ENCODE measurements at places on chromosomes 16 and 17. TPM values are rescaled to one million over a fixed set of nuclear protein-coding genes. Genes with fewer than 3 reads are reported as not detected.

Gene CBFA2T3
- 0.14 TPM for total RNA-seq

Gene IRX5
- total RNA-seq, result 0.51 TPM

Gene SPAG9
- 122 TPM for total RNA-seq

Gene SAMD14
- total RNA-seq, result 5.1 TPM

Gene HS3ST6
- total RNA-seq, result not detected

Gene PYCARD
- total RNA-seq, result 101 TPM

Gene SKAP1
- 0.17 TPM for total RNA-seq

Gene ZPBP2
- not detected for total RNA-seq

Gene RCVRN
- not detected for total RNA-seq

Gene SPAG5
- 47.7 TPM for total RNA-seq

Gene CLEC19A
- not detected for total RNA-seq

Gene TEKT3
- total RNA-seq, result not detected

Gene ATP1B2
- not detected for total RNA-seq

Gene DNAI2
- total RNA-seq, result not detected

Gene KRT40
- total RNA-seq, result not detected

Gene TBX4
- not detected for total RNA-seq

Gene MAPT
- total RNA-seq, result under 0.01 TPM

Gene HCRT
- total RNA-seq, result not detected

Gene FOXJ1
- total RNA-seq, result not detected

Gene ZNF207
- 115 TPM for total RNA-seq

Gene FZD2
- total RNA-seq, result 1.0 TPM

Gene NXPH3
- total RNA-seq, result 4.0 TPM

Gene CCL8
- 0.05 TPM for total RNA-seq

Gene NECAB2
- not detected for total RNA-seq

Gene FSCN2
- 0.42 TPM for total RNA-seq

Gene TBX21
- total RNA-seq, result not detected

Gene CD300A
- not detected for total RNA-seq

Gene FOXN1
- total RNA-seq, result not detected

Gene TLE7
- total RNA-seq, result not detected

Gene RRAD
- total RNA-seq, result 0.84 TPM

Gene MYO1C
- 193 TPM for total RNA-seq

Gene PRR15L
- not detected for total RNA-seq

Data from dermis blood vessel endothelial cell (primary cell).